ENCODE measurements at places on chromosomes 2 and 18. TPM values are rescaled to one million over a fixed set of nuclear protein-coding genes. Genes with fewer than 3 reads are reported as not detected.

DNA sequence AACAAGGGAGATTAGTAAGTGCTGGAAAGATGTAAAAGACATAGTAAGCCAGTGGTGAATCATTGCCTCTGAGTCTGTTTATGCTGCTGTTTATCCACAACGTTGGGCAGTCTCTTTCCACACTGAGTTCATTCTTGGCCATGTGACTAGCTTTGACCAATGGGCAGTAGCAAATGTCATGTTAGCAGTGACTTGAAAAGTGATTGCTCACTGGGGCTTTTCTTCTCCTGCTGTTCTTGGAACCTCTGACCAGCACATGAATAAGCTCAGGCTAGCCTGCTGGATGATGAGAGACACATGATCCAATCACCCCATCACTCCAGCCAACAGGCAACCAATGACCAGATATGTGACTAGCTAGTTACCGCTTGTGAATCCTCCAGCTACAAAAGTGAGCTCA lies 360.4 kb downstream of the SLC4A3 start:
- H3K4me1 ChIP-seq = no peaks in the 10 kb centered on the region
- H3K4me3 ChIP-seq = no peak overlapping the region
- H3K27ac ChIP-seq = peak overlapping the region; percentile 30
- DNase-seq = no peak
- H3K36me3 ChIP-seq = no peaks in the 10 kb centered on the region
- H3K27me3 ChIP-seq = no peaks in the 10 kb centered on the region

- H3K27ac ChIP-seq = no peak overlapping the region
- no peaks in the 10 kb centered on the region for H3K36me3 ChIP-seq
- DNase-seq = no peak
- no peak overlapping the region for H3K4me3 ChIP-seq
- H3K27me3 ChIP-seq = no peaks in the 10 kb centered on the region
Observed at GRCh38 chr2:232387451-232388171, 9.1 kb downstream of the ALPP start.

- no peaks in the 10 kb centered on the region for H3K27me3 ChIP-seq
- no peak overlapping the region for H3K27ac ChIP-seq
- no peaks in the 10 kb centered on the region for H3K36me3 ChIP-seq
- H3K4me1 ChIP-seq = no peaks in the 10 kb centered on the region
- no peak for DNase-seq
Observed at GRCh38 chr2:101596333-101596732, 101.2 kb upstream of the MAP4K4 start.

GRCh38 chr2:65605743-65606058 lies 173.3 kb upstream of the SPRED2 start:
- H3K4me1 ChIP-seq = peaks cover 19% of the 10 kb centered on the region
- no peak overlapping the region for H3K4me3 ChIP-seq
- no peak for DNase-seq
- no peaks in the 10 kb centered on the region for H3K27me3 ChIP-seq
- H3K36me3 ChIP-seq = no peaks in the 10 kb centered on the region

GRCh38 chr18:32980896-32981295 lies 208.1 kb upstream of the KLHL14 start:
- H3K4me3 ChIP-seq = no peak overlapping the region
- no peaks in the 10 kb centered on the region for H3K4me1 ChIP-seq
- no peak for DNase-seq
- H3K27me3 ChIP-seq = no peaks in the 10 kb centered on the region

The FASTKD1 gene
- total RNA-seq = 17.7 TPM

DNA sequence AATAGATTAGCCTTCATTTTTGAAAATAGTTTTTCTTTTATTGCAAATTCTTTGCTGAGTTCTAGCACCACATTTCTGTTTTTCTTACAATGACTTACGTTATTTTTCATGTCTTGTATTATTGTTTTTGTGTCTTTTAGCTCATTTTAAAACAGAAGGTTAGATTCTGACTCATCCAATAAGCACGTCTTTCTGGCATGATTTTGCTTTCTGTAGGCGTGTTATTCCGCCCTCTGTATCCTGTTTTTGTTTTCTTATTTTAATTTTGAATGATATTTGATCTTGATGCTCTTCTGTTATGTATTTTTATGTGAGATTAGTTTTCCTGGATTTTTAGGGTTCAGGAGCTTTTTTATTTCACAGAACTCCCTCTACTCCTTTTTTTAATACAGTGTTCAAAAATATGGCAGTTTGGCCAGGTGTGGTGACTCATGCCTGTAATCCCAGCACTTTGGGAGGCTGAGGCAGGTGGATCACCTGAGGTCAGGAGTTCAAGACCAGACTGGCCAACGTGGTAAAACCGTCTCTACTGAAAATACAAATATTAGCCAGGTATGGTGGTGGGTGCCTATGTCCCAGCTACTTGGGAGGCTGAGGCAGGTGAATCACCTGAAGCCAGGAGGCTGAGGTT lies 145.0 kb downstream of the CLIP4 start:
- no peak for DNase-seq
- H3K4me3 ChIP-seq = no peak overlapping the region
- no peaks in the 10 kb centered on the region for H3K36me3 ChIP-seq
- H3K4me1 ChIP-seq = no peaks in the 10 kb centered on the region
- H3K27ac ChIP-seq = no peak overlapping the region

The INHA gene
- total RNA-seq = 0.74 TPM

GRCh38 chr18:41992066-41992465 lies 37.0 kb downstream of the PIK3C3 start:
- no peak overlapping the region for H3K27ac ChIP-seq
- no peak for DNase-seq
- no peaks in the 10 kb centered on the region for H3K4me1 ChIP-seq
- H3K36me3 ChIP-seq = peaks cover 35% of the 10 kb centered on the region

The ANKRD30BL gene
- 1.2 TPM for total RNA-seq

GRCh38 chr2:109195193-109196045 lies 66.4 kb downstream of the SH3RF3 start:
- peaks cover 29% of the 10 kb centered on the region for H3K4me1 ChIP-seq
- DNase-seq = no peak
- no peak overlapping the region for H3K4me3 ChIP-seq
- H3K27me3 ChIP-seq = no peaks in the 10 kb centered on the region

DNA sequence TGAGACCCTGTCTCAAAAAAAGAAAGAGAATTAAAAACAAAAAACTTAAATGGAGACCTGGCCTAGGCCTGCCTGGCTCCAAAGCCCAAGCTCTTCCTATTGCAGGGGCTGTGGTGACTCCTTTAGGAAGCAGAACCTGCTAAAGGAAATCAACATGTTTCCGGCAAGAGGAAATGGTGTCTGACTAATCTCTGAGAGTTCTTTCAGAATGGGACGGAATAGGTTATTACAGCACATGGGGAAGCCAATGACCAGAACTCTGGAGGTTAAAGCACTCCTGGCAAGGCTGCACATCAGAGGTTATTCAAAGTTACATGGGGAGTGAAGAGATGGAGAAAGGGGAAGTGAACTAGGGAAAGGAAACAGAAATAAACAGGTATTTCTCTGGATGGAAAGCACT lies 21.4 kb downstream of the KIF3C start:
- no peak overlapping the region for H3K27ac ChIP-seq
- H3K27me3 ChIP-seq = no peaks in the 10 kb centered on the region
- H3K4me1 ChIP-seq = no peaks in the 10 kb centered on the region
- no peaks in the 10 kb centered on the region for H3K36me3 ChIP-seq
